ENCODE measurements at places on chromosomes 1 and 21. TPM values are rescaled to one million over a fixed set of nuclear protein-coding genes. Genes with fewer than 3 reads are reported as not detected.
A peak's percentile ranks its signal among the peaks of the same experiment; 100 is the strongest.

DNA sequence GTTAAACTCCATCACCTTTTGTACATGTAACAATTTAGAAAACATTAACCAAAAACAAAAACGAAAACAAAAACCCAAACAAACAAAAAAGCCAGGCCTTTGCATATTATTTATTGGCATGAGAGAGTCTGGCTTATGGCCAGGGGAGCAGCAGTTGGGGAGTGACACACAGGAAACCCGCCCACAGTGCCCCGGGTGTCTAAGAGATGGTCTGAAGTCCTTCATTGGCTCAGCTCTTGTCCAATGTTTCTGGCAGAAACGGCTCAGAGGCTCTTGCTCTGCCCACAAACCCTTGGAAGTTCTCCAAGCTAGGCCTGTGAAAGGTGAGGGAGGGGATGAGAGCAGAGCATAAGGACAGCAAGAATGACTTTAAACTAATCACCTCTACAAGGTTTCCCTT is 131.5 kb downstream of the CNIH3 start:
- no peak for DNase-seq

DNA sequence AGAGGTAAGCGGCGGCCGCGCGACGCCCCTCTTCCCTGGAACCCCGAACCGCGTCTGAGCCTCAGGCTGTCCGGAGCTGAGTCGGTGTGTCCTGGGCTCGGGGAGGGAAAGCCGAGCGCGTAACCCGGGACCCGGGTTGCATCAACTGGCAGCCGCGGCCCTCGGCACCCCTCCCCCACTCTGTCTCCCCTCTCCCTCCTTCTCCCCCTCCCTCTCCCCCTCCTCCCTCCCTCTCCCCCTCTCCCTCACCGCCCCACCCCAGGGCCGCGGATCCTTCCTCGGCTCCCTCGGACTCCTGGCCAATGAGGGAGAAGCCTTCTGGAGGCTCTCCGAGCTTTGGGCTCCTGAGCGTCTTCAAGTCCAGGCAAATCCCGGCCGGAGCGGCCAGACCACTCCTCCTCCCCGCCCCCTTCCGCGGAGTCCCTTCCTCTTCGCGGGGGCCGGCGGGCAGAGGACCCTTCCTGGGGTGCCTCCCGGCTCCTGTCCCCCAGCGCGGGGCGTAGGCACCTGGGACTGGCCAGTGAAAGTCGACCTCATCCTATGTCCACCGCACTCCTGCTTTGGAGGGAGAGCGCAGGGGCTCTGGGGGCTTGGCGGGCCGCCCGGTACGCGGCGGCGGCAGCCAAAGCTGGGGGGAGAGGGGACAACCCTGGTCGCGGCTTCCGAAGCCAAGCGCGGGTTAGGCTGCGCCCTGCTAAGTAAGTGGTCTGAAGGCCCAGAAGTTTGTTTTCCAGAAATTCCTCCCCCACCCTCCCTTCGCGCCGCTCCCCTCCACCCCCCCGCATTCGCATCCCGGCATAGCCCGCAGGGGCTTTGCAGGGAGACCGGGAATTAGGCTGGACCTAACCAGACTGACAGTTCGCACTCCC is 850 bp downstream of the SESN2 start:
- peak; percentile 46 for DNase-seq

DNA sequence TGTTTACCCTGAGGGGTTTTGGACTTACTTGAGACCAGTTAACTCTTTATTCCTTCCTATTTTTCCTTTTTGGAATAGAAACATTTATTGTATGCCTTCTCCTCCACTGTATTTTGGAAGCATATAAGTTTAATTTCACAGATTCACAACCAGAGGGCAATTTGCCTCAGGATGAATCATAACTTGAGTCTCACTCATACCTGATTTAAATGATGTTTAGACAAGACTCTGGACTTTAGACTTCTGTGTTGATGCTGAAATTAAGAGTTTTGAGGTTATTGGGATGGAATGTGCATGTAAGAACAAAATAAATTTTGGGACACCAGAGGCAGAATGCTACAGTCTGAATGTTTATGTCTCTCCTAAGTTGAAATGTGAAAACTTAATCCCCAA is 7.1 kb upstream of the ADAM30 start:
- no peak for DNase-seq

The LCE1F gene
- not detected for total RNA-seq

The ECM1 gene
- 2.8 TPM for total RNA-seq

DNA sequence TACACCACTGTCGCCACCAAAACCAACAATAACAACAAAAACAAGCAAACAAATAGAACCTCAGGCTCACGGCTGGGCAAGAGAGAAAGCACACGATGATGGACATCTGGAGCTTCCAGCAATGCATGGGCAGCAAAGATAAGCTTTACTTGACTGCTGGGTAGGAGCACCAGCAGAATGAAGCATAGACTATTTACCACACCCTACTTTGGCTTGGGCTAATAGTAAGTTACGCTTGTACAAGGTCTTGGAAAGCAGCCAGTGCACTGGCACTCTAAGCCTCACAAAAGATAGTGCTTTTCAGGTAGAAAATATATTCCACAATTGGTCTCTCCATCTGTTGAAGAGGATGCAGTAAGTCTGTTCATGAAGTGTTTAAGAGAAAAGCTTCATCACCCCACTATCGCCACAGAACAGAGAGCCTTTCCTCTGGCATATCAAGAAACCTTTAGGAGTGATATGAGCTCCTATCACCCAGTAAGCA is 13.6 kb downstream of the ADIPOR1 start:
- DNase-seq, result no peak

GRCh38 chr1:20158358-20159070 is 19.4 kb downstream of the PLA2G2F start:
- DNase-seq, result no peak

The PCAT6 gene
- total RNA-seq, result 2.8 TPM

DNA sequence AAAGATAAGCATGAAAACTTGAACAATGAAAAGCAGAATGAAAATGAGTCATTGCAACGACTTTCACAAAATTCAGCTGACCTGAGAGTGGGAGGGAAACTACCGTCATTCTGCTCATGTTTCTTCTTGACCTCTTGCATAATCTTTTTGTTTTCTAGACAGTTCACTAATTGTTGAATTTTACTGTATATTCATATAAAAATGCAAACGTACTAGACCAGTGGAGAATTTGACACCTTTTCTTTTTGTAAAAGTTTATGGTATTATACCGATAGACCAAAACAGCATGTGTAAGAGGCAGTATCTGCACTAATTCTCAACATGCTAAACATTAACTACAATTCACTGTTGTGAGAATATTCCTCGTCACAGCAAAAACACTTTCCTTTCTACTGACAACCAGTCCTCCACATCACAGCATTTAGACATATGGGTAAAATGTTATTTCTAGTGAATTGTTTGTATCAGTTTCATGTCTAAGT is 137.8 kb downstream of the GREM2 start:
- DNase-seq, result peak; percentile 16

- DNase-seq, result peak; percentile 14
Observed at GRCh38 chr1:36622741-36623648, 140.3 kb upstream of the CSF3R start.

The SGIP1 gene
- total RNA-seq, result not detected

GRCh38 chr1:111364690-111365089 is 62.8 kb downstream of the OVGP1 start:
- no peak for DNase-seq

The CRP gene
- 3.6 TPM for total RNA-seq

The OSCP1 gene
- 3.0 TPM for total RNA-seq

The C1orf56 gene
- total RNA-seq, result 9.5 TPM

- DNase-seq, result peak; percentile 48
Observed at GRCh38 chr1:29453502-29454240, 217.3 kb downstream of the PTPRU start.

DNA sequence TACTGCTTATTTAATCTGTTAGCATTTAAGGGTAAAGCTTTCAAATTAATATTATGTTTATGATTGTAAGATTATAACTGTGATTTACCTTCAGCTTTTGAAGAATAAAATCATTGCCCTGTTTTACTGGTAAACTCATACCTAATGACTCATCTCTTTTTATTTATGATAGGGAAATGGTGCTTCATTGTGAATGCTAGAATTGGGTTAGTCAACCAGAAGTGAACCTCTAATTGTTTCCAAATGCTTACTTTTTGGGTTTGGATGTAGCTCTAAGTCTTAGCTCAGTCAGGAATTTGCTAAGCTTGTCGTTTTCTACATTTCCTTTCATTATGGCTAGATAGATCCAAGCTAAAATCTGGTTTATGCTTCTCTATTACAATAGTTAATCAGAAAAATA is 59.4 kb downstream of the SLC30A7 start:
- DNase-seq, result no peak

- DNase-seq, result peak; percentile 47
Observed at GRCh38 chr1:198088360-198089071, 68.3 kb upstream of the NEK7 start.

The CD5L gene
- total RNA-seq, result not detected

DNA sequence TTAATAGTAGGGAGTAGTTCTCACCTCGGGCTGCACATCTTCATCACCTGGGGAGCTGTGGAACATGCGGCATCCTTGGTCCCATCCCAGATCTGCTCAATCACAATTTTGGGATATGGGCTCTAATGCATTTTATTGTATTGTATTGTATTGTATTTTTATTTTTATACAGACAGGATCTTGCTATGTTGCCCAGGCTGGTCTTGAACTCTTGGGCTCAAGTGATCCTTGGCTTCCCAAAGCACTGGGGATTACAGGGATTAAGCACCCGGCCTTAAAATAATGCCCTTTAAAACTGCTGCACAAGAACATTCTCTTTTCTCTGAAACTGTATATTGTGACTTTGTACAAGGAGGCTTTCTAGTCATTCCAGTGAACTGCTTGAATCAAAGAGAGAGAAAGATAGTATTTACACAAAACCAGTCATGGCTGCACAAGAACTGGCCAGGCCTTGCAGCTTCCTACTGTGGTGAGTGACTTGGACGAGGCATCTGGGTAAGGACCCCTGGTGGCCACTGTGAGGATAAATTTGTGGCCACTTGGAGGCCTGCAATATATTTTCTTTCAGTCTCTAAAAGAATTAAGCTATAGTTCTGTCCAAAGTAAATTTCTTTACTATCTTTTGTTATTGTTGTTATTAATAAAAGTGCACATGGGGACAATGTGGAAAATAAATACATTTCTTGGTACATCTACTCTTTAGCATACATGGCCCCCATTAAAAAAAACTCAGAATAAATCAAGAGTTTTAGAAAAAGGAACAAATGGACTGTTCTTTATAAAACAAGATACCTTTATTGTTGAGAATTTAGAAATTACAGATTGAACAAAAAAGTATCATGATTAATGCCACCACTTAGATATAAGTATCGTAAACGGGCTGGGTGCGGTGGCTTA is 48.0 kb downstream of the TBCE start:
- DNase-seq, result peak; percentile 81

DNA sequence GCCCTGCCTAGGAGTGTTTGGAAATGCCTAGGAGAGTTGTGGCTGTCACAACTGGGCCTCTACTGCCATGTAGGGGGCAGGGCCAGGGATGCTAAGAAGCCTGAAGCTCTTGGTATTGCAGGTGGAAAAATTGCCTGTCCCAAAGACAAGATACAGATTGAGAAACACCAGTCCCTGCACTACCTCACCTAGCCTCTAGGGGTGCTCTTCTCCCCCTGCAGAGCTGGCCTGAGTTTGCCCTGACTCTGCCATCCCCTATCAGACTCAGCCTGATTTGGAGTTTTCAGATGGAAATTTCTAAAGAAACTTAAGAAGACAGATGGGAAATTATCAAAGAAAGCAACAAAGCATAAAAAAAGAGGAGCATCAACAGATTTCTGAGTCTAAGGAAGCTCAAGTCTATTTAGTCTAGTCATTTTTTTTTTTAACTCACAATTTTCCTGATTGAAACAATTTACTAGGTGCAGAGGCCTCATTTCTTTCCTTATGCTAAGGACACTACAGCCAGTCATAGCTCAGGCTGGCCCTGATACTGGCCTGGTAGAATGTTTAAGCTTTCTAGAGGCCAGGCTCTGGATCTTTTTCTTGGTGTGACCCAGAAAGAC is 61.4 kb upstream of the LRRN2 start:
- DNase-seq, result peak; percentile 52

DNA sequence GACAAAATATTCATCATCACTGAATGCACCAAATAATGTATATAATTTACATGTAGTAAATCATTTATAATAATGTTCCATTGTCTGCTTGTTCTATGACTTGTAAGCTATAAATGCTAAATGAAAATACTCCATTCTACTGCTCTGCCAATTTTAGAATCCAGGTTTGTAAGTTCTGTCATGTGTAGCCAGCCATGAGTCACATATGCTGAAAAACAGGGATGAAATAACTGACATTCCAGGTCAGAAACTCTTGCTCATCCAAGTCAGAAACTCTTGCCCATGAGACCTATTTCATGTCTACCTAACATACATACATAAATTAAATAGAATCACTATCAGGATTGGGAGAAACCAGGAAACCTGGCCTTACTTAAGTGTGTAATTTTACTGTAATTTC is 95.6 kb downstream of the ASH1L start:
- DNase-seq, result no peak

DNA sequence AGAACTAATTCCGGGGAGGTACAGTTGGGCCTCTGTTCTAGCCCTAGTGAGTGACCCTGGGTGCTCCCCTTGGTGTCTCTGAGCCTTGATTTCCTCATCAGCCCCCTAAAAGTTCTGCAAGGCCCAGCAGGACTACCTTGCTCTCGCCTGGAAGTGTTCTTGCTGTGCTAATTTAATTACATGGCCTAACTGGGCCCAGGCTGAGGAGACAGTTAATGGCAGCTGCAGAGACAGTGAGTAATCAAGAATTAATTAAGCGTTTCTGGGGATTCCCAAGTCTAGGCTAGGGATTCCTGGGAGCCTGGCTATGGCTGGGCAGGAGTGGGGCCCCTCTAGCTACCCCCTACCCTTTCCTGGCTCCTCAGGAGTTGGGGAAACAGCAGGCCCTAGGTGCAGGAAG is 24.7 kb upstream of the DMBX1 start:
- no peak for DNase-seq

GRCh38 chr1:53629101-53629691 is 109.8 kb downstream of the GLIS1 start:
- DNase-seq, result no peak

GRCh38 chr1:99122039-99122438 is 117.4 kb upstream of the PLPPR5 start:
- no peak for DNase-seq

The POMGNT1 gene
- total RNA-seq, result 62.0 TPM

The TNFRSF1B gene
- total RNA-seq, result 1.3 TPM

GRCh38 chr1:117698398-117699160 is 92.7 kb downstream of the TENT5C start:
- DNase-seq, result no peak

- DNase-seq, result peak; percentile 44
Observed at GRCh38 chr1:16048573-16049189, 5.1 kb downstream of the CLCNKB start.

Measured in Calu3 (cell line).